Central memory CD8-positive, alpha-beta T cell (primary cell): ENCODE measurements at places on chromosomes 3 and 15.

DNA sequence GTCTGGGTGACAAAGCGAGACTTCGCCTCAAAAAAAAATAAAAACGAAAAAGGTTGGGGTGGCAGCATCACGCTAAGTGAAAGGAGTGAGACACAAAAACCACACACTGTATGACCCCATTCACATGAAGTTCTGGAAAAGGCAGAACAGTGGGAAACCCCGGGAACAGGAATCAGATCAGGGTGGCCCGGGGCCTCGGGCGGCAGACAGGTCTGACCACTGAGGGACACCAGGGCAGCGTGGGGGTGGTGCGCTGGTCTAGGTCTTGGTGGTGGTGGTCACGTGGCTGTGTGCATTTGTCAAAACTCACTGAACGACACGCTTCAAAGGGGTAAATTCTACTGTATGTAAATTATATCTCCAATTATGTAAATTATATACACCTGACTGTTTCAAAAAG is 79.7 kb upstream of the PRR20G start:
- H3K27me3 ChIP-seq: peaks cover 69% of the 10 kb centered on the region
- no peak overlapping the region for H3K4me3 ChIP-seq
- no peaks in the 10 kb centered on the region for H3K36me3 ChIP-seq
- H3K4me1 ChIP-seq: no peaks in the 10 kb centered on the region
- DNase-seq: no peak

- no peak overlapping the region for H3K27ac ChIP-seq
- H3K36me3 ChIP-seq: peaks cover 7% of the 10 kb centered on the region
- H3K4me3 ChIP-seq: no peak overlapping the region
- peaks cover 7% of the 10 kb centered on the region for H3K4me1 ChIP-seq
Observed at GRCh38 chr15:44782516-44782915, 46.2 kb downstream of the TRIM69 start.

DNA sequence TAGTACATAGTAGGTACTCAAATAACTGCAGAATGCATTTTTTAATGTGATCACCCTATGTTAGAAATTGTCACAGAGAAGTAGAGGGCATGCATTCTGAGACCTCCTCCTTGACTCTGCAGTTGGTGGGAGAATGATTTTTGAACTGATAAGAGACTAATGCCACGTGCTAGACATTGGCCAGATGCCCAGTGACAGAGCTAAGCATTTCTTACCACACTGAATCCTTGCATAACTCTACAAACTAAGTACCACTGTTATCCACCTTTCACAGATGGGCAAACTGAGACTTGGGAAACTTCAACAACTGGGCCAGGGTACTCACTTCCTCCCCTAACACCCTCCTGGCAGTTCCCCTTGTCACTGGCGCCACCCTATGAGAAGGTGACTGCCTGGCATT is 33.5 kb upstream of the SPATA12 start:
- H3K4me1 ChIP-seq: no peaks in the 10 kb centered on the region
- no peak for DNase-seq

DNA sequence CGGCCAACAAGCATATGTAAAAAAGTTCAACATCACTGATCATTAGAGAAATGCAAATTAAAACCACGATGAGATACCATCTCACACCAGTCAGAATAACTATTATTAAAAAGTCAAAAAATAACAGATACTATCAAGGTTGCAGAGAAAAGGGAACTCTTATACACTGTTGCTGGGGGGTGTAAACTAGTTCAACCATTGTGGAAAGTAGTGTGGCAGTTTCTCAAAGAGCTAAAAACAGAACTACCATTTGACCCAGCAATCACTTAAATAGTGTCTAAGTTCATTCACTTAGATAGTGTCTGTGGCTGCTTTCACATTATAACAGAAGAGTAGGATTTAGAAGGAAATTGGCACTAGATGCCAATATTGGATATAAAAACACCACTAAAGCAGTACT is 49.7 kb downstream of the CGGBP1 start:
- H3K4me3 ChIP-seq: no peak overlapping the region
- no peak for DNase-seq
- H3K4me1 ChIP-seq: no peaks in the 10 kb centered on the region
- no peaks in the 10 kb centered on the region for H3K27me3 ChIP-seq
- no peaks in the 10 kb centered on the region for H3K36me3 ChIP-seq

DNA sequence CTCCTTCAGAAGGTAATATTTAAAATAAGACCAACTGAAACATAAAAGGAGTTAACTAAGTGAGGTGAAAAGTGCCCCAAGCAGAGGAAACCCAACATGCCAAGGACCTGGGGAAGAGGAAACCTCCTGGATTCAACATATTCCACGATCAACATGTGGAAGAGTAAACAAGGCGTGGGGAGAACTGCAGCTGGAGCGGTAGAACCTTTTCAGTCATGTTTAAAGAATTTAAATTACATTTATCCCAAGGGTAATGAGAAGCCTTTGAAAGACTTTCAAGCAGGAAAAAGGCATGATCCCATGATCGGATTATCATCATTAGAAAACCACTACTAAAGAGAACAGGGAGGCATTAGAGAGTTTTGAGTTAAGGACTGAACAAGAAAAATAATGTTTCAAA is 330.7 kb downstream of the FHIT start:
- H3K27ac ChIP-seq: no peak overlapping the region
- DNase-seq: no peak
- no peaks in the 10 kb centered on the region for H3K4me1 ChIP-seq
- no peaks in the 10 kb centered on the region for H3K27me3 ChIP-seq

GRCh38 chr3:38453913-38454177 is 155 bp downstream of the ACVR2B start:
- peaks cover 16% of the 10 kb centered on the region for H3K27me3 ChIP-seq
- H3K27ac ChIP-seq: no peak overlapping the region
- H3K36me3 ChIP-seq: no peaks in the 10 kb centered on the region
- no peak for DNase-seq
- H3K4me3 ChIP-seq: peak overlapping the region; percentile 94

DNA sequence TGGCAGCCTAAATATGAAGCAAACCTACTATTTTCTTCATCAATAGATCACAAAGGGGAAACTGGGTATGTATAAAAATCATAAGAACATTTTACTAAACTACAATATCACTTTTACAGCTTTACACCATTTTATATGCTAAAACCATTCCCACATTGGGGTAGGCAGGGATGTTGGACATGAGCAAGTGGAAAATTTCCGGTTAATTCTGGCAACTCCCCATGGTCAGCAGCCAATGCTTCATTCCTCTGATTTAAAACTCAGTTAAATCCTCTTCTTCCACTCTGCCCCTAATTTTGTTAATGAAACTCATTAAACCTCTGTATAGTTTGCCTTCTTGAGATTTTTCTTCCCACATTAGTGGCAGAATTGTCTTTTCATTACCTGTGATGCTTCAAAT is 552.5 kb upstream of the NECTIN3 start:
- peaks cover 21% of the 10 kb centered on the region for H3K27me3 ChIP-seq
- no peak for DNase-seq
- H3K27ac ChIP-seq: no peak overlapping the region
- H3K4me1 ChIP-seq: no peaks in the 10 kb centered on the region
- H3K36me3 ChIP-seq: no peaks in the 10 kb centered on the region
- H3K4me3 ChIP-seq: no peak overlapping the region

DNA sequence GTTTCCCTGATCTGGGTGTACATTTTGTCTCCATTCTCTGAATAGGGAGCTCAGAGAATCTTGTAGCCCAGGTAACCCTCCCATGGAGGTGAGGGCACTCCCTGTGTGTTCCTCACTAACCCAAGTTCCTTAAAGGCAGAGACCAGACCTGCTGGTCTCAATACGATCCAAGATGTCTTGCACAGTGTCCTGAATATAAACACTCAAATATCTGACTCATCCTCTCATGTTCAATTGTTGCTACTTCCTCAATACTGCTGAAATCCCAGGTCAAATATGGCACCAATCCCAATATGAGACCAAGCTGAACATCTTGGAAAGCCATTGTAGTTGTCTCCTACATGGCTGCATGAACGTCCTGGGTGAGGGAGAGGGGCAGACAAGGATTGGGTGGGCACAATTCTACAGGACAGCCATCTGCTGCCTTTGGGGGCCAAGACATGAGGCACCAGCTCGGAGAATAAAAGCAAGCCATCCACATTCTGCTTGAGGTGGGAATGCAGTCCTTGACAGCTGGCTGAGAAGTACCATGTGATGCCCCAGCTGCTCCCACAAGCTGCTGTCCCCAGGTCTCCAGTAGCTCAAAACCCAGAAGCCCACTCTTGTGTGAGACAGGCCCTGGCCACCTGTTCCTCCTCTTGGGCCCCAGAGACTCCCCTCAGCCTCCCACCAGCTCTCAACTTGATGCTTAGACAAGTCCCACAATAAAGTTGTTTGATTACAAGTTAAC is 18.2 kb downstream of the TBC1D2B start:
- no peak for DNase-seq
- peaks cover 7% of the 10 kb centered on the region for H3K36me3 ChIP-seq
- H3K4me3 ChIP-seq: no peak overlapping the region
- H3K4me1 ChIP-seq: peaks cover 64% of the 10 kb centered on the region
- H3K27ac ChIP-seq: peak overlapping the region; percentile 97

GRCh38 chr15:40252438-40253166 is 13.7 kb downstream of the PAK6 start:
- H3K4me1 ChIP-seq: peaks cover 22% of the 10 kb centered on the region
- peak overlapping the region; percentile 89 for H3K4me3 ChIP-seq
- peaks cover 2% of the 10 kb centered on the region for H3K36me3 ChIP-seq
- DNase-seq: no peak

GRCh38 chr15:91694831-91695210 is 158.7 kb upstream of the SLCO3A1 start:
- no peaks in the 10 kb centered on the region for H3K4me1 ChIP-seq
- no peaks in the 10 kb centered on the region for H3K36me3 ChIP-seq
- H3K27me3 ChIP-seq: peaks cover 21% of the 10 kb centered on the region
- DNase-seq: no peak

DNA sequence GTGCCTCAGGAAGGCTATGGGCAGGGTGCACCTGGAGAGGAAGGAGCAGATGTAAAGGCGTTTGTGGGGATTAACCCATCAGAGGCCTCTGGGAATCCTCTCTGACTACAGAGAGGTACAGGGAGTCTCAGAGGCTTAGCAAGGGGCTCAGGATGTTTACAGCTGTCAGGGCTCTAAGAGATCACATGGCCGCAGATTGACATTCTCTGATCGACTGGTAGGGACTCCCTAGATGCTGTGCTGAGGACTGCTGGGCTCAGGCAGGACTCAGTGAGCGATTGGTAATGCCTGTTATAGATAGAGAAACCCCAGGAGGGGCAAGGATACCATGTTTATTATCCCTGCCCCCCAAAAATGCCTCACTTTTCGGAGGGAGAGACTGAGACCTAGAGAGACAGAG is 103.5 kb downstream of the CORO2B start:
- H3K4me1 ChIP-seq: no peaks in the 10 kb centered on the region
- H3K4me3 ChIP-seq: no peak overlapping the region
- no peaks in the 10 kb centered on the region for H3K36me3 ChIP-seq
- no peak overlapping the region for H3K27ac ChIP-seq
- DNase-seq: no peak
- H3K27me3 ChIP-seq: peaks cover 22% of the 10 kb centered on the region

- peaks cover 54% of the 10 kb centered on the region for H3K27me3 ChIP-seq
- DNase-seq: no peak
- H3K36me3 ChIP-seq: peaks cover 3% of the 10 kb centered on the region
- H3K27ac ChIP-seq: no peak overlapping the region
- no peak overlapping the region for H3K4me3 ChIP-seq
Observed at GRCh38 chr3:45100981-45101407, 45.2 kb downstream of the CDCP1 start.

DNA sequence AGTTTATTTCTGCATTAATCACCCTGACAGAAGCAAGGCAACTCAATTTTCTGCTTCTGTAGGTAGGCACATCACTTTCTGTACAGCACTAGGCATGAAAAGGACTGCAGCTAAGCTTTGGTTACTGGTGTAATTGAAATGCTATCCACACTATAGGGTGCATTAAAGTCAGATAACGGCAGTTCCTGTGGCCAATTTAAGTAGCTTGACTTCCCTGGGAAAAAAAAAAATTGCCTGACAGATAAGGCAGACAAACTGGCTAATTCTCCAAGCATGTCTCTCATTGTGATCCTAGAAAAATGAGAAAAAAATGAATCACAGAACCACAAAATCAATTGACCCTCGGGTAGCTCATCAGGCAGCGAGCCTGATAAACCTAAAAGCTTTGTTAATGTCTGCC is 151.4 kb downstream of the MEIS2 start:
- no peaks in the 10 kb centered on the region for H3K36me3 ChIP-seq
- no peak for DNase-seq
- H3K27ac ChIP-seq: no peak overlapping the region
- peaks cover 13% of the 10 kb centered on the region for H3K27me3 ChIP-seq
- H3K4me1 ChIP-seq: no peaks in the 10 kb centered on the region

- DNase-seq: no peak
- peaks cover 8% of the 10 kb centered on the region for H3K27me3 ChIP-seq
- no peaks in the 10 kb centered on the region for H3K4me1 ChIP-seq
- no peak overlapping the region for H3K27ac ChIP-seq
- no peaks in the 10 kb centered on the region for H3K36me3 ChIP-seq
- H3K4me3 ChIP-seq: no peak overlapping the region
Observed at GRCh38 chr3:8600457-8600856, 44.1 kb downstream of the SSUH2 start.

- no peak overlapping the region for H3K4me3 ChIP-seq
- DNase-seq: no peak
- H3K4me1 ChIP-seq: peaks cover 53% of the 10 kb centered on the region
- H3K27ac ChIP-seq: peak overlapping the region; percentile 97
Observed at GRCh38 chr3:66395635-66396034, 105.2 kb downstream of the LRIG1 start.

DNA sequence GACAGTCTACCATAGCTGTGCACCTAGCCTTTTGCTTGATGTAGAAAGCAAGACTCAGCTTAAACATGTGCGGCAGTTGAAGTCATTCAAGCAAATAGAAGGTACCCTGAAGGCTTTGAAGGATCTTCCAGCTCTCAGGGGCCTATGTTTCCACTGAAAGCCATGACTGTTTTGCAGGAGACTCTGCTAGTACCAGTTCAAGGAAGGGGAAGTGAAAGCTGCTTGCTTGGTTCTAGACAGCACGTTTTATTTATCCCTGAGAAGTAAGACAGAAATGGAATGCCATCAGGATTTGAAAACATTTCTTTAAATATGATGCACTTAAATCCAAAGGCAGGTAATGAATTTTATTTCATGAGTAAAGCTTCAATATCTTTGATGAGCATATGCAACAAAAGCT is 311.4 kb downstream of the PDCD6IP start:
- no peaks in the 10 kb centered on the region for H3K36me3 ChIP-seq
- DNase-seq: no peak
- no peak overlapping the region for H3K27ac ChIP-seq
- peaks cover 10% of the 10 kb centered on the region for H3K27me3 ChIP-seq
- H3K4me3 ChIP-seq: no peak overlapping the region

DNA sequence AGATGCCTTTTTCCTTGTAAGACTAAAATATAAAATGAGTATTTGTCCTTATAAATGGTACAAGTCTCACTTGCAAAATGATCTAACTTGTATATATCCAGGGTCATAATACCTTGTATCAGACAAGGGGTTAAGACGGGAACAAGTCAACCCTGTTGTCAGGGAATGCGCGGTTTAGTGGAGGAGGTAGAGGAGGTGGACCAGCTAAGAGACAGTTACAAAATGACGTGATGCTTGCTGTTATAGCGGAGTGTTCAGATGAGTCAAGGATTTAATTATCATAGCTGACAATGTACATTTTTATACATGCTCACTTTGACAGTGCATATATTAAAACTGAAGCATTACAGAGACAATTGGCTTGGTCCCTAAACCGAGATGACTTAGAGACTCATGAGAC is 26.8 kb upstream of the KLHL25 start:
- no peak for DNase-seq
- no peak overlapping the region for H3K27ac ChIP-seq
